GM03348 (cell line): ENCODE measurements at places on chromosomes 11 and 22.

DNA sequence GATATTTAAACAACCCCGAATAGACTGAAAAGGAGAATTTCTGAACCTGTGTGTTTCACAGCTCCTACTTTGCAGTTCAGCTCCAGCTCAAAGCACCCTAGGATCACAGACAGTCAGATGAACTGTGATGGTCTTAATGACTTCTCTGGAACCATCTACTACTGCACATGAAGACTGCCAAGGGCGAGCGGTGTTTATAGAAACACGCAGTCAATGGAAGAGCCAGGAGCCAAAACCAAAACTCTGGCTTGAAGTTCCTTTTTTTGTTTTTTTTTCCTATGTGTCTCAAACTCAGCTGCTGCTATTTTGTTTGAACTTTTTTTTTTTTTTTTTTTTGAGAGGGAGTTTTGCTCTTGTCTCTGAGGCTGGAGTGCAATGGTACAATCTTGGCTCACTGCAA, 382.6 kb upstream of the SYN3 start:
- no peak for DNase-seq

DNA sequence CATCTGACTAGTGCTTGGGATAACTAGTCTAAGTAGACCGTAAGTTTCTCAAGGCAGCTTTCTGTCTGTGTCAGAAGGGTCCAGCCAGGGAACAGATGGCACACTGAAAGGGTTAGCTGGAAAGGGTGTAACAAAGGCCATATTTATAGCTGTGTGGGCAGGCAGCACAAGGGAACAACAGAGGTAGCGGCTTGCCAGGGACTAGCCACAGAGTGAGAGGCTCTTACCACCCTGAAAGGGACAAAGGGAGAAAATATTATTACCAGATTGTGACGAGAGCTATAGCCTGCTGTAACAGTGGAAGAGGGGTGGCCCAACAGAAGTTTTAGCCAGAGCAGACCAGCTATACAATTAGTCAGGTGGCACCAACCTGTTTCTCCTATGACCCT, 129.4 kb downstream of the CCDC34 start:
- peak; percentile 21 for DNase-seq

- no peak for DNase-seq
Measured at GRCh38 chr11:47296045-47296444, 26.1 kb downstream of the MADD start.

GRCh38 chr11:14320020-14320419, 39.0 kb downstream of the RRAS2 start:
- DNase-seq, result no peak

DNA sequence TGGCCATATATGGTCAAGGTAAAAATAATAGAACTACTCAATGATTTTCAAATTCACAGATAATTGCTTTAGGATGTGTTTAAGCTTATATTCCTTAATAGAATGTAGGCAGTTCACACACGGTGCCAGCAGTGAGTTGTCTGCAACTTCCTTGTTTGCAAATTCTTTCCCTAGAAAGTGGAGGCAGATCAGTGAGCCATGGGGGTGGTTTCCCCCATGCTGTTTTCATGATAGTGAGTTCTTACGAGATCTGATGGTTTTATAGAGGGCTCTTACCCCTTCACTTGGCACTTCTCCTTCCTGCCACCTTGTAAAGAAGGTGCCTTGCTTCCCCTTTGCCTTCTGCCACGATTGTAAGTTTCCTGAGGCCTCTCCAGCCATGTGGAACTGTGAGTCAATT, 111.8 kb upstream of the LMO1 start:
- DNase-seq, result no peak

- peak; percentile 42 for DNase-seq
Measured at GRCh38 chr11:109697140-109697843, 275.3 kb downstream of the C11orf87 start.

DNA sequence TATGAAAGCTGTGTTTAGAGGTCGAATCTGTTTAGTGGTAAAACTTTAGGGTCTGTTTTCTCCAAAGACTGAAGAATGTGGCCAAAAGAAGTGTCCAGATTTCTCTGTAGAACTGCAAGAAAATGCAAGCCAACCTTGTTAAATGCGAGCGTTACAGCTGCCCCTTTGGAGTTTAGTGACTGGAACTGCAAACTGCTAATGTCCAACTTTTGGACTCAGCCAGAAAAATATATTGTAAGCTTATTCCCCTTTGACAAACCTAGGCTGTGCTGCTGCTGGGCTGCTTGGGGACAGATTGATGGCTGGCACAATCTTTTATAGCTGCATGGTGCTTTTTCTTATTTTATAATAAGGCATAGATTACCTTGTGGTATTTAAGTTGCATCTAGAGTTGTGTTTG, 3.9 kb downstream of the TEAD1 start:
- DNase-seq, result no peak

GRCh38 chr11:102295045-102295444, 22.2 kb upstream of the BIRC3 start:
- DNase-seq, result no peak
